Activated CD4-positive, alpha-beta memory T cell treated with anti-CD3 and anti-CD28 coated beads for 36 hours (primary cell): ENCODE measurements at places on chromosomes 16 and 17. TPM values are rescaled to one million over a fixed set of nuclear protein-coding genes. Genes with fewer than 3 reads are reported as not detected.
A peak's percentile ranks its signal among the peaks of the same experiment; 100 is the strongest.

Gene OR1A1
- not detected for total RNA-seq

Gene KRT33A
- total RNA-seq, result not detected

Gene PERCC1
- not detected for total RNA-seq

Gene SLC5A11
- 0.12 TPM for total RNA-seq

Gene ARL5C
- not detected for total RNA-seq

- no peak for DNase-seq
- H3K27ac ChIP-seq, result no peak overlapping the region
- no peaks in the 10 kb centered on the region for H3K36me3 ChIP-seq
- no peak overlapping the region for H3K4me3 ChIP-seq
Observed at GRCh38 chr16:61858988-61859387, 177.2 kb downstream of the CDH8 start.

- H3K4me1 ChIP-seq, result peaks cover 12% of the 10 kb centered on the region
- H3K27ac ChIP-seq, result no peak overlapping the region
- no peak overlapping the region for H3K4me3 ChIP-seq
Observed at GRCh38 chr17:74524653-74525464, 6.4 kb downstream of the CD300LB start.

DNA sequence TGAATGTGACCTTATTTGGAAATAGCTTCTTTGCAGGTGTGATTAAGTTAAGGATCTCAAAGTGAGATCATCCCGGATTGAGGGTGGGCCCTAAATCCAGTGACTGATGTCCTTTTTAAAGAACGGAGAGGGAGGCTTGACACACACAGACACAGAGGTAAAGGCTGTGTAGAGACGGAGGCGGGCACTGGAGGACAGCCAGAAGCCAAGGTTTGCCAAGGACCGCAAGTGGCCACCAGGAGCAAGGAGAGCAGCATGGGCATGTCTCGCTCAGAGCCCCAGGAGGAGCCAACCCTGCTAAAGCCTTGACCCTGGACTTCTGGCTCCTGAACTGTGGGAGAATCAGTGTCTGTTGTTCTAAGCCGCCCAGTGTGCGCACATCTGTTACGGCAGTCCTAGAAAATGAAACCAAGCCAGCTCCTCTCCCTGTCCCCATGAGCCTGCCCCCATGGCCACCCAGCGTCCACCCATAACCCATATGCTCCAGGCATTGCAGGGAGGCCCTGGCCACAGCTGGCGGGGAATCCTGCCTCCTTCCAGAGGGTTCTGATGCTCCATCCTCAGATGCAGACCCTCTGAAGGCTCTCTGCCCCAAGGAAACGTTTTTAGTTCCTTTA lies 15.2 kb downstream of the CNGB1 start:
- no peak overlapping the region for H3K27ac ChIP-seq
- no peaks in the 10 kb centered on the region for H3K4me1 ChIP-seq
- H3K36me3 ChIP-seq, result no peaks in the 10 kb centered on the region
- no peak overlapping the region for H3K4me3 ChIP-seq
- no peak for DNase-seq

DNA sequence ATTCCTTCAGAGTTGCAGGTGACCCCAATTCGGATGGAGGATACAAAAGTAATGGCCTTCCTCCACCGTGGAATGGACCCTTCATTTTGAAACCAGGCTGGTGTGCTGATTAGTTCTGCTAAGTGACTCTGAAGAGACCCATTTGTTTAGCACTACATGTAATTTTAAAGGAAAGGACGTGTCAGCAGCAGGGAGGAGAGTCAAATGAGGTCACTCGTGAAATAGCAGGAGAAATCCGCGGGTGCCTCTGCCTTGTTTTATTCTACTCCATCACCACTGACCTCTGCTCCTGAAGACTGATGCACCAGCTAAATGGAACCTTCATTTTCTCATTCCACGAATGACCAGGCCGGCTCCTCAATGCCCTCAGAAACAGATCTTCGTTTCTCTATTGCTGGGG lies 589.2 kb downstream of the CDH11 start:
- H3K36me3 ChIP-seq, result no peaks in the 10 kb centered on the region
- no peak overlapping the region for H3K27ac ChIP-seq
- DNase-seq, result no peak
- no peaks in the 10 kb centered on the region for H3K27me3 ChIP-seq
- H3K4me1 ChIP-seq, result no peaks in the 10 kb centered on the region

- no peak overlapping the region for H3K27ac ChIP-seq
- no peak for DNase-seq
- H3K36me3 ChIP-seq, result no peaks in the 10 kb centered on the region
- H3K4me1 ChIP-seq, result no peaks in the 10 kb centered on the region
- no peak overlapping the region for H3K4me3 ChIP-seq
Observed at GRCh38 chr16:59295993-59296736, 562.0 kb upstream of the GOT2 start.

- H3K27me3 ChIP-seq, result no peaks in the 10 kb centered on the region
- H3K4me3 ChIP-seq, result no peak overlapping the region
- no peaks in the 10 kb centered on the region for H3K4me1 ChIP-seq
- DNase-seq, result no peak
Observed at GRCh38 chr16:58859958-58860669, 126.0 kb upstream of the GOT2 start.

DNA sequence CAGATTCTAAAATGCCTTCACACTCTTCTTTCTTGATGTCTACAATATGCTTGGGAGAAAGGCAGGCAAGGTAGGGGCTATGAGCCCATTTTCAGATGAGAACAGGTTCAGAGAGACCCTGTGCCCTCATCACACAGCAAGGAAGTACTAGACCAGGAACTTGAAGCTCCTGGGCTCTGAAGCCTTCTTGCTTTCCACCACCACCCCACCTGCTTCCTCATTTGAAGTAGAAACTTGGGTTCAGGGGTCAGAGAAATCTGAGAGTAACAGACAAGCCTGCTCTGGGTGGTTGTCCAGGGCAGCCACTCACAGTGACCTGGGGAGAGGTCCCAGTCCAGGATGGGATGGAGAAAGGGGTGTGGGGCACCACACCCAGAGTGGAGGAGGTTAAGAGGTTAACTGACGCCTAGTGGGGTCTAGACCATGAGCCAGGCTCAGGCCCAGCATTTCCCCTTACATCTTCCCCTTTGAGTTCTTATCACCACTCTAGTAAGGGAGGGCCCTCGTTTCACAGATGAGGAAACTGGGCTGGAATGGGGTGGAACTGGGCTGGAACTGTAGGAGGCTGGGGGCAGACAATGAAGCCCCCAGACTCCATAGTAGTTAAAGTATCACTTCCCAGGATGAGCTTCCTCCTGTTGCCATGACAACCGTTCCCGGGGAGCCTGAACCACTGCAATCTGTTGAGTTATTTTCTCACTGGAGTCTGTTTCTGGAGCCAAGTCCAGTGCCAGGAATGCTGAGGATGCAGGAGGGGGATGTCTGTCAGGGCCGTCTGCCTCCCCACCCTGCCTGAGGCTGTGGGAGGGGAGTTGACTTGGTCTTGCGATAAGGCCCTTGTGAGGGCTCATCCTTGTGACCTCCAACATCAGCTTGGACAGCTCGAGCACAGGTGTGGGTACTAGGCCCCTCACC lies 16.2 kb upstream of the PHF12 start:
- no peak overlapping the region for H3K4me3 ChIP-seq
- H3K36me3 ChIP-seq, result no peaks in the 10 kb centered on the region
- H3K27ac ChIP-seq, result no peak overlapping the region
- peaks cover 13% of the 10 kb centered on the region for H3K27me3 ChIP-seq
- no peak for DNase-seq

DNA sequence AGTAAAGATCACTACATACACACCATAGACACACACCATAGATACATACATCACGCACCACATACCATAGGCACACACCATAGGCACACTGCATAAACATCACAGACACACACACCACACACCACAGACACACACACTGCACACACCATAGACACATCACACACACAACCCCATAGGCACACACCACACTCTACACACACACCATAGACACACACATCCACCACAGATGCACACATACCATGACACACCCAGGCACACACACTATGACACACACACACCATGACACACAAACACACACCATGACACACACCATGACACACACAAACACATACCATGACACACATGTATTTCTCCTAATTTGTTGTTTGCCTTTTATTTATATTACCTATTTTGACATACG lies 14.1 kb downstream of the TBC1D16 start:
- DNase-seq, result no peak
- H3K27ac ChIP-seq, result no peak overlapping the region
- no peaks in the 10 kb centered on the region for H3K27me3 ChIP-seq
- H3K4me3 ChIP-seq, result no peak overlapping the region

- peaks cover 25% of the 10 kb centered on the region for H3K4me1 ChIP-seq
- H3K36me3 ChIP-seq, result peaks cover 63% of the 10 kb centered on the region
- H3K27ac ChIP-seq, result peak overlapping the region; percentile 71
Observed at GRCh38 chr16:30491744-30492308, 19.3 kb downstream of the ITGAL start.

DNA sequence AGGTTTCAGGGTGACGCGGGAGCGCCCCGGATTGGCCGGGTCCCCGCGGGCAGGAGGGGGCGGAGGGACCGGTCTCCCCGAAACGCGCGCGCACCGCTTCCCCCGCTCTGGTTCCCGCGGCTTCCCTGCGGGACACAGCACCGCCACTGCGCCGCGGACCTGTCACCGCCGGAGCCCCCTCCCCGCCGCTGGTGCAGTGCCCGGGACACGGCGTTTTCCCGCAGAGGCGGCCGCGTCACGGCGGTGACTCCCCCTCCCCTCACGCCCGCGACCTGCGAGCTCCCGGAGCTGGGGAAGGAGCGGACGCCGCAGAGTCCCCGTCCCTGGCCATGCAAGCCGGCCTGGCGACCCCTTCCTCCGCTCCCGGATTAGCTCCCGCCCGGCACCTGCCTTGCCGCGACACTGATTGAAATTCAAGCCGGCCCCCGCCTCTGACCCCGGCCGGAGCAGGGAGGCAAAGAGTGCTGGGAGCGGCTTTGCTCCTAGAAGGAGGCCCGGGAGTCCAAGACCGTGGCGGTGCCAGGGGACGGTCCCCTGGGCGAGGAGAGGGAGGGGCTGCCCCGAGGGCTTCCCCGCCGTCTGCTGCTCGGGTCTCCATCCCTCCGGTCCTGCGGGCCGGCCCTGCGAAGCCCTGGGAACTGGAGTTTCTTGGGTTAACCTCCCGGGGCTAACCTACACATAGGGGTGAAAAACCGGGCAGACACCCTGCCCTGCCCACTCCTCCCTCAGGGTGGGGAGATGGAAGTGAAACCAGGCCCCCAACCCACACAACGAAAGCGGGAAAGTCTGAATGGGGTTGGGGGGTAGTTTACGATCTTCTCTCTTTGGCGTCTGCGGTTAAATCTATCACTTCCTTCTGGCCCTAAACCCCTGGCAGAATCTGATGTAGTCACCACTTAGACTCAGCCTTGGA lies 1.0 kb downstream of the RHBDL3 start:
- H3K36me3 ChIP-seq, result no peaks in the 10 kb centered on the region
- H3K27ac ChIP-seq, result no peak overlapping the region
- peak; percentile 32 for DNase-seq
- H3K27me3 ChIP-seq, result peaks cover 55% of the 10 kb centered on the region

GRCh38 chr17:17902877-17903276 lies 66.1 kb upstream of the SREBF1 start:
- no peaks in the 10 kb centered on the region for H3K27me3 ChIP-seq
- no peak overlapping the region for H3K4me3 ChIP-seq
- H3K36me3 ChIP-seq, result no peaks in the 10 kb centered on the region
- H3K27ac ChIP-seq, result no peak overlapping the region
- no peak for DNase-seq
